ENCODE measurements at places on chromosomes 6 and 20.

DNA sequence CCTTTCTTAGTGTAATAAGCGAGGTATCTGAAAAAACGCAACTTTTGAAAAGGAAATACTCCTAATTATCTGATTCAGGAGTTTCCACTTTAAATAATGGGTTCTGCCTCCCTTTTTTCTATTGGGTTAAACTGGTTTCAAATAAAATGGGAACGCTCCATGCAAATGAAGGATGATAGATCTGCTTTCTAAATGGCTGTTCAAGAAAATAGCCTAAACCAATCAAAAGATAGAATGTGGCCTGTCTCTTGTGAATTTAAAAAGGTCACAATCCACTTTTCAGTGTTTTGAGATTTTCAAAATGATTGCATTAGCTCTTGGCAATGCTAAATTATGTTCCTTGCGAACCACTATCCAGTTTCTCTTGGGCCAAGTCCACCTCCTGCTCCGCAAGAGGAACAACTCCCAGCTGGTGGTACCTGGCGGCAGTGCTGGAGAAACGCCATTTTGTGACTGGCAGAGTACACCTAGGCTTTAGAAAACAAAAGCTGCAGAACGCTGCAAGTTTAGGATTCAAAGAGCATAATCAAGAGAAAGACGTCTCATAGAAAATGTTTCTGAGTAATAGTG lies 56.7 kb downstream of the TRIM38 start:
- DNase-seq: no peak

GRCh38 chr20:57568088-57568896 lies 7.4 kb downstream of the PCK1 start:
- no peak for DNase-seq

GRCh38 chr20:34824026-34824425 lies 1.4 kb downstream of the NCOA6 start:
- no peak for DNase-seq

- peak; percentile 77 for DNase-seq
Observed at GRCh38 chr6:99588618-99589289, 17.9 kb upstream of the PRDM13 start.

DNA sequence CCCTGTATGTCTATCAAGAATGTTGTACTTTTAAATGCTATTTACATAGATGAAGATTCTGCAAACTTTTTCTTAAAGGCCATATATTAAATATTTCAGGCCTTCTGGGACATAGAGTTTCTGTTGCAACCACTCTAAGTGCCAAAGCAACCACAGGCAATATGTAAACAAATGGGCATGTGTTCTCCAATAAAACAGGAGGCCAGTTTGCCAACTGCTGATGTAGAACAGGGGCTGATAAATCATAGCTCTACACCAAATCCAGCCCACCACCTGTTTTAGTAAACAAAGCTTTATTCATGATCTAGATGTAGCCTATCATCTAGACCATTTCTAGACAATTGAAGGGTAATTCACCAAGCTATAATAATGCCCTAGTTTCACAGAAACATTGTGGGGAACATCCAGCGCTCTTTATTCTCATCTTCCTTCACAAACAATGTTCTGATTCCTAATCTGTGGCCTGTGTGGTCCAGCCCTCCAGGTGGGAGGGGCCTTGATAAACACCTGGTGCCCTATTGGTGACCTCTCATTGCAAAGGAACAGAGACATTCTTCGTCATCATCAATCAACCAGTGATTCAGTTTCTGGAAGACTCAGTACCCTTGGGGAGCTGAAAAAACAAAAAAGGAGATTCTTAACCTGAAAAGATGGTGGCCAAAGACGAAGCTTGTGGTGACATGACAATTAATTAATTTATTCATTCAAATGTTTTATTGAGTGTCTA lies 80.2 kb downstream of the PREP start:
- DNase-seq: no peak
